ENCODE measurements at places on chromosomes 6 and 20. TPM values are rescaled to one million over a fixed set of nuclear protein-coding genes. Genes with fewer than 3 reads are reported as not detected.
A peak's percentile ranks its signal among the peaks of the same experiment; 100 is the strongest.

Gene HDAC2
- total RNA-seq = 176 TPM

Gene HCRTR2
- total RNA-seq = not detected

DNA sequence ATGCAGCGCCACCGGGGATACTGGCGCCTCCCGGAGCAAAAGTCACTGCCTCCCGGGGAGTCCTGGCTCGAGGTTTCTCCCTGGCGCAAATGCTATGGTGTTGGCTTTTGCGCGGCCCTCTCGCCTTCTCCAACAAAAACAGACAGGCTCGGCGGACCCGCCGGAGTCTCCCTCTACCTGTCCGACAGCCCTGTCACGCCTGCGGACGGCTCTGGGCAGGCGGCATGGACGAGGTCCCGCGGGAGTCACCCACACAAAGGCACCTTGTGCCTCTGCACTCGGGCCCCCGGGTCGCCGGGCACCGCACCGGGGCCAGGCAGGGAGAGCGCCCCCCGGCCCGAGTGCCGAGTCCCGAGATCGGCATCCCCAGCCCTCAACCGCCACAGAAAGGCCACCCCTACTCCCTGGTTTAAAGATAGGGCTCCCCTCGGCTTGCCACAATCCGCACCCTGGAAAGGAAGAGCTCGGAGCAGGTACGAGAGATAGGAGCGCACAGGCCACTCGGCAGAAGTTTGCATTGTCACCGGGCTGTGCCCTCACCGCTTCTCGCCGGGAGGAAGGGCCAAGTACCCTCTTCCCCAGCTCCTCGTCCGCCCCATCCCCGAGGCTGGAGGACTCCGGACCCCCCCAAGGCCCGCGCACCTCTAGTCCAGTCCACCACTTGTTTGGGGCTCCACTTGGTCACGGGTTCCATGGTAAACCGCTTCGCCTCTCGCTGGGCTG is 903 bp downstream of the CNKSR3 start:
- DNase-seq = peak; percentile 37

Gene RGS19
- total RNA-seq = 9.8 TPM

DNA sequence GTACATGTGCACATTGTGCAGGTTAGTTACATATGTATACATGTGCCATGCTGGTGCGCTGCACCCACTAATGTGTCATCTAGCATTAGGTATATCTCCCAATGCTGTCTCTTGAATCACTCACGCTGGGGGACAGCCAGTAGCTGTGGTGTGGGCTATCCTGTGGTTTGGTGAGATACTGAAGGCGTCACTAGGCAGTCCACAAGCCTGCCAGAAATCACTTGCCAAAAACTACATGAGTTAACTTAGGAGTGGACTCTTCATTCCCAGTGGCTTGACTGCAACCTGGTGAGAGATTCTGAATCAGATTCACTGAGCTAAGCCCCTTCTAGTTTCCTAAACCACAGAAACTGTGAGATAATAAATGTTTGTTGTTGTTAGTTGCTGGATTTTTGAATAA is 191.3 kb downstream of the TSHZ2 start:
- peak; percentile 57 for DNase-seq
